ENCODE measurements at places on chromosomes 5 and 9.

DNA sequence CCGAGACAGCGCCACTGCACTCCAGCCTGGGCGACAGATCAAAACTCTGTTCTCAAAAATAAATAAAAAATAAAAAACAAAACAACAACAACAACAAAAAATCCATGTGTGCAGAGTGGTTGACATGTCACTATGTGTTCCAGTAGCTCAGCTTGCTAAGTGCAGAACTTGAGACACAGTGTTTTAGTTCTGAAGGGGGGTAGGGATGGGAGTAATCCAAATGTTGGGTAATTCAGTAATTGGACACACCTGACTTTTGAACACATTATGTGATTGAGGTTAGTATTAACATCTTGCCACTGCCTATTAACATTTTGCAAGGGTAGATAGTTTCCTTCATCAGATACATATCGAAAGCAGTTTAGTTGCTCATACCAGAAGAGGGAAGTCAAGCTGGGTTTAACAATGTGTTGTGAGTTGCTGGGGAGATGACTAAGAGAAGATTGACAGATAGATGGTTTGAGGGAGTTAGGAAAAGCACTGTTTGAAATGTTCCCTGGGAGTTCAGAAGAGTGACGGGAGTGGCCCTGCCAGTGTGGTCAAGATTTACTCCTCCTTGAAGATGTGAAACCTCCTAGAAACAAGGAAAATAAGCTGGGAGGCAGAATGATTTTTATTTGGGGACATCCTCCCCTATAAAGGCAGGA lies 928 bp downstream of the HACD4 start:
- DNase-seq = peak; percentile 63

DNA sequence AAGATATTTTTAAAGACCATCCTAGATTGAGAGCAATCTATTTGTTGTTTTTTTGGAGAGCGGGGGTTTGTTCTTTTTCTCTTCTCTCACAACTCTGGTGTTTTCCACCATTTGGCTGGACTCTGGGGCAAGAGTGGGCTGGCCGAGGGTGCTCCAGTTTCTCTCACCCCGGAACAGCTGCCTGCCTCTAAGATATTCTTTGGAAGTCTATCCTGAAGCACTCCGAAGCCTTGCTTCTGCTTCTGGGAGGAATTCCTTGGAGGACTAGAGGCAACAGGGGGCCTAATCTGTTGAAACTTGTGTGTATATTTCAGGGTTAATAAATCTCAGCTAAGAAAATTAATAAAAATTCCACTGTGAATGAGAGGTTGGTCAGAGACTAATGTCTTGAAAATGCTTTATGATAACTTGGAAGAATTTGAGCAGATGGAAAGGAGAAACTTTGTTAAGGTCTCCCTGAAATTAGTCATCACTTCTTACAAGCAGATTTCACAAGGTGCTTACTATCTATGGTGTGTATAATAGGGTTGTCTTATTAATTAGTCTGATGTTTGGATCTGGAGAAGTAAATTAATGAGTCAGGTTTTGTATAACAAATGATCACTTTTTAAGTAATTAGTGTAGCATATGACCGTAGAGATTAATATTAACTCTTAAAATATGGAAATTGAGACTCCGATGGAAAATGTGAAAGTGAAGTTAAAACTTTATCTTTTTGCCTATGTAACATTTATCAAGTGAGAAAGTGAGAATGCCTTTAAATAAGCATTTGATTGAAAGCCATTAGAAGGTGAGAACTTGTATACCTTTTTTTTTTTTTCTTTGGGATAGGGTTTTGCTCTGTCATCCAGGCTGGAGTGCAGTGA lies 4.0 kb downstream of the MAN2A1 start:
- DNase-seq = peak; percentile 61

- DNase-seq = no peak
These were observed 971.5 kb downstream of the EFNA5 start for GRCh38 chr5:106699198-106699597.

- DNase-seq = no peak
These were observed 33.5 kb downstream of the MCCC2 start for GRCh38 chr5:71620630-71621029.

DNA sequence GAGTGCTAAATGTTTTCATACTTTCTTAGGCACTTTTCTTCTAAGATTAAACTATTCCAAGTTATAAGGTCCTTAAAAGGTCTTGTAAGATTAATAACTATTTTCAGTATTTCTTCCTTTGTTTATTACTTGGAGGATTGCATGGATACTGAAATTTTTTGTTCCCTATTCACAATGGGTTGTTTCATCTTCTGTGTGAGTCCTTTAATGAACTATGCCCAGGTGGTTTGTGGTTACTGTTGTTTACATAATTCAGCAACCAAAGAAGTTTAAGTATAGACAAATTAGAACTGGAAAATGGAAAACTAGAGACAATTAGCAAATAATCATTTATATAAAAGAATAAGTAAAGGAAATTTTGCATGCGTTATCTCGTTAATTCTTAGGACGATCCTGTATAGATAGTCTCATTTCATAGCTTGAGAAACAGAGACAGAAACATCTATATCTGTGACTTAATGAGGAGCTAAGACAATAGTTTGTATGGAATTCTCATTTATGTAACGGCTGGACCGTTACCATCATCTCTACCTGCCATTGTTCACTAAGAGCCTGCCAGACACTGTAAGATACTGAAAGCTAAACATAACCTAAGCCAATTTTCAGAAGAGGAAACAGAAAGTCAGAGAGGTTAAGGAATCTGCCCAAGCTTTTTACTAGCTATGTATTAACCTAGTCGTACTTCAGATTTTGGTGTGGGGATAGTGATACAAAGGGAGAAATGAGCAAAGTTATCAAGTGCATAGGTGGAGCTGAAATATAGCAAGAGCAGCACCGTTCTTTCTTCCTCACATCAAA lies 148.2 kb downstream of the PAM start:
- no peak for DNase-seq

Measured in EL (cell line).